ENCODE measurements at places on chromosomes 3 and 15.

DNA sequence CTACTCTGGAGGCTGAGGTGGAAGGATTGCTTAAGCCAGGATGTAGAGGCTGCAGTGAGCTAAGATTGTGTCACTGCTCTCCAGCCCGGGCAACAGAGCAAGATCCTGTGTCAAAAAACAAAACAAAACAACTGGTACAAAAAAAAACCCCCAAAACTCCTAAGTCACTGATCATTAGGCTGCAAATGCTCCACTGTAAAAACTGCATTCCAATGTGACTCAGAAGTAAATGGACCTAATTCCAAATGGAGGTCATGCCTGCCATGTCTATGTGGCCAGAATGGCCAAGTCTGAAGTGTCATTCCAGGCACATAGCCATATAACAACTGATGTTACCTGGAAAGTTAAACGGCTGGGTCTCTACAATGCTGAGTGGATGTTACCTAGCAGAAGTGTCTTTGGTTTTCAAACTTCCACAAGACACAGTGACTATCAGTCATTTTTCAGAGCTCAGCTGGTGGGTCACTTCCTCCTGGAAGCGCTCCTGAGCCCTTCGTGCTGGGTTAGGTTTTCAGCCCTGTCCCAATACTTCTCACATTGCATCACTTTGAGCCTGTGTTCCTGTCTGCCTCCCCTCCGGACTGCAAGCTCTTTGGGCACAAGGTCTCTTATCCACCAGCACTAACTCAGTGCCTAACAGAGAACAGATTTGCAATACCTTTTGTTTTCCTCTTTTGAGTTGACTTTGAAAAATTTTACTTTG lies 10.6 kb downstream of the FSTL1 start:
- no peak for DNase-seq

GRCh38 chr3:142889212-142890014 lies 530 bp upstream of the PCOLCE2 start:
- no peak for DNase-seq

DNA sequence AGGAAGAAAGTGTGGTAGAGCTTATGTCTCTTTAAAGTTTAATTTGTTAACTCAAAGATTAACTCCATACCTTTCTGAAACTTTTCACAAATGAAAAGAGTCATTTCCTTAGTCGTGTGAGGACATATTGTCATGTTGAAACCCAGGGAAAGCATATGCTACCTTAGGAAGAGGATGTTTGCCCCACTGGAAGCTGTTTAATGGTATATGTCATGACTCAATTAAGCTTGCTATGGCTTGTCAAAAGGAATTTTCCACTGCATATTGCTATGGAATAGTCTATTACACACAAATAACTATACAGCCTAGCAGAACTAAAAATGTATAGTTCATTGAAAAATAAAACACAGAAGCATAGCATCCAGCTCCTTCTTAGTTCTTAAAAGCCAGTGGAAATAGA lies 69.9 kb downstream of the NSUN3 start:
- no peak for DNase-seq

GRCh38 chr3:112482675-112483074 lies 16.6 kb downstream of the BTLA start:
- DNase-seq: no peak

GRCh38 chr15:73009066-73010056 lies 42.9 kb upstream of the NEO1 start:
- DNase-seq: no peak

- DNase-seq: no peak
These were observed 55.8 kb downstream of the GUCA1C start for GRCh38 chr3:108897883-108898282.

- DNase-seq: no peak
These were observed 21.4 kb downstream of the IRAK2 start for GRCh38 chr3:10185804-10186762.

- DNase-seq: no peak
These were observed 59.6 kb downstream of the ZBTB20 start for GRCh38 chr3:115087512-115087911.

- no peak for DNase-seq
These were observed 298.3 kb upstream of the NR2E3 start for GRCh38 chr15:71511796-71512681.

DNA sequence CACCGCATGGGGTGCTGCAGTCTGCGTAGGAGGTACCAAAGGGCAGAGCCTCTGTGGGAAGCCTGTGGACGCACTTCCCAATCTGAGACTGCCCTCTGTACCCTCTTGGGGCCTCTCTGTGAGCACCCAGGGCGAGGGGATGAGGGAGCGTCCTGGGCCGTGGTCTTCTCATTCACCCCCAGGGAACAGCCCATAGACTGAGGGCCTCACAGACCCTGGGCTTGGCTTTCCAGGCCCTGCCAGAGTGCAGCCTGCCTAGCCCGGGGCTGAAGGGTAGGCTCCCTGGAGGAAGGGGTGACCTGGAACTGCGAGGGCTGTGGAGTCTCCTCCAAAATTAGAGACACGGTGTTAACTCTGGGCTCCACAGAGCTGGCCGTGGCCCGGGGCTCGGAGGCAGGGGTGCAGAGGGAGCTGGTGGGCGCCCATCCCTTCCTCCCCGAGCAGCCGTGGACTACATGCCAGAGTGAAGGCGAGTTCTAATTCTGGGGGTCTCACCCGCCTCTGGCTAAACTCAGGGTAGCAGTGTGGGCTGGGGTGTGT lies 468 bp upstream of the SPTBN5 start:
- DNase-seq: no peak

- no peak for DNase-seq
These were observed 2.0 kb upstream of the TOPBP1 start for GRCh38 chr3:133663569-133664313.

DNA sequence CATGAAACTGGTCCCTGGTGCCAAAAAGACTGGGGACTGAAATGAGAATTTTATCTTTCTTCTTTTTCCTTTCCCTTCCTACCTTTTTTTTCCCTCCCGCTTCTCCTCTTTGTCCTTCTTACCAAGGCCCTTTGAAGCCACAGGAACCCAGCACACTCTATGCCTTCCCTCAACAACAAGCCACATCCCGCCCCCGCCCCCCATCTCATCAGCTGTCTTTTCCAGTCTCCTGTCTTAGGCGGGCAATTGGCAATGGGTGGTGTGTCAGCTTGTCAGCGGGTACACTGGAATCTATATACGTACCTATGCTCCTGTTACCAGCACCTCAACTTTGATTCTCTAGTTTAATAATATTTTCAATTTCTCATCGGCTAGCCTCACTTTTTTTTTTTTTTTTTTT lies 56.3 kb upstream of the CHD2 start:
- no peak for DNase-seq

GRCh38 chr15:77589839-77590238 lies 42.9 kb downstream of the LINGO1 start:
- no peak for DNase-seq

DNA sequence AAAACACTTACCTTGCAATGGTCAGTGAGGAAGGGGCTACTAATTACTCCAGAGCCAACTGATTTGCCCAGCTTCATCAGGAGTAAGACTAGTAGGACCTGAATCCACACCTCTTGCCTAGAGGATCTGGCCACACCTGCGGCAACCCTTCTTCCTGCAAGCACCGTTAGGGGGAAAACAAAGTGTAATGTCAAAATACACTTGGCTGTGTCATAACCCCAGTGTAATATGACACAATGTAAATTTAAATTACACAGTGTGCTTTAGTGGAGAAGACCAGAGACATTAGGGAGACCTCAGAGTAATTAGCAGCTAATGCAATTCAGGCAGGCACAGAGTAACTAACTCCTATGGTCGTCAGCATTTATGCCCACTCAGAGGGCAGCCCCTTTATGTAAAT lies 308.5 kb upstream of the ARRDC4 start:
- no peak for DNase-seq

DNA sequence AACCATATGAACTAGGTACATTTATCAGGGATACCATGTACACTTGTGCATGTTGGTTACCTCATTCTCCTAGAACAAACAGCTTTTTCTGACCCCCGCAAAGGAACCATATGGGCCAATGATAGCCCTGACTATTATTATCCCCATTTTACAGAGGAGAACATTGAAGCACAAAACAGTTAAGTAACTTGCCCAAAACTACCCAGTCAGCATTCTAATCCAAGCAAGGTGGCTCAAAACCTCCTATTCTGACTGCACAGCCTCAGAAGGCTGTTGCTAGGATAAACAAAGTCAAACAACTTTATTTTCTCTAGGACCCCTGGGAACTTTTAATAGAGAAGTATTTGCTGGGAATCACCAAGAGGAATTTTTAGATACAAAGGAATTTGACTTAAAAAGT lies 36.7 kb downstream of the CFAP44 start:
- no peak for DNase-seq

- no peak for DNase-seq
These were observed 365.9 kb upstream of the PROK2 start for GRCh38 chr3:72150634-72151412.

- no peak for DNase-seq
These were observed 299.9 kb upstream of the ADAMTS9 start for GRCh38 chr3:64987726-64988125.
